ENCODE measurements at places on chromosomes 6 and 20.

DNA sequence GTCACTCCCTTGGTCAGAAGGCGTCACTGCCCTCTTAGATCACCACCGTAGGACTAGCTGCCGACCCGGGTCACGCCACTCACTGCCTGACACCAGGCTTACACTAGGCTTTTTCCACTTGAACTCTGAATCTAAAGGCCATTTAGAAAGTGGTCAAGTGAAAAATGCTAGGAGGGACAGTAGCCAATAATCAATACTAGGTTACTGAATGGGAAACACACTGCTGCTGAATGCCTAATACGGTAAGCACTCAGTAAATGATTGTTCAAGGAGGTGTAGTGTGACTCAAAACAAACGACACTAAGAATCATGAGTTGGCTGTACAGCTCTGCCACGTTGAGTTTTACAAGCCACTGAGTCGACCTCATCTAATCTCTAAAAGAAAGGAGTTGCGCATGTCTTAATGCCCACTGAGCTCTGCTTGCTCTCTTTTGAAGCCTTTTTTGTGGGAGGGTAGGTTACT is 760 bp upstream of the IBTK start:
- DNase-seq, result peak; percentile 77

- peak; percentile 40 for DNase-seq
Measured at GRCh38 chr20:24584538-24585356, 115.3 kb downstream of the SYNDIG1 start.

DNA sequence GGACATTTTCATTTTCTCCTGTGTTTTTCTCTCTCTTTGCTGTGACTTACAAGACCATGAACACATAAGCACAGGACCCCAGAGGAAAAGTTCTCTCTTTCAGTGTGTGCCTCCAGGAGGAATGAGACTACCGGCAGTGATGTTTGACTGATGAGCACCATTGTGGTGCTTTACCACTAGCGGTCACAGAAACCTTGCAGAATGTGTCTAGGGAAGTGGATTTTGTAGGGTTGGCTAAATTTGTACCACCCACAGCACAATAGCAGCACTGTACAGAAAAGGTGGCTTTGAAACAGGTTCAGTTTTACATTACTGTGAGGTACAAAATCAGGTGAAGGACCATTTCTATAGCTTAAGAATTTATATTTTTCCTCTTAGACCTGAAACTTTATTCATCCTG is 301.9 kb upstream of the SUPT3H start:
- no peak for DNase-seq

- peak; percentile 30 for DNase-seq
Measured at GRCh38 chr6:167214206-167214605, 56.4 kb upstream of the GPR31 start.

DNA sequence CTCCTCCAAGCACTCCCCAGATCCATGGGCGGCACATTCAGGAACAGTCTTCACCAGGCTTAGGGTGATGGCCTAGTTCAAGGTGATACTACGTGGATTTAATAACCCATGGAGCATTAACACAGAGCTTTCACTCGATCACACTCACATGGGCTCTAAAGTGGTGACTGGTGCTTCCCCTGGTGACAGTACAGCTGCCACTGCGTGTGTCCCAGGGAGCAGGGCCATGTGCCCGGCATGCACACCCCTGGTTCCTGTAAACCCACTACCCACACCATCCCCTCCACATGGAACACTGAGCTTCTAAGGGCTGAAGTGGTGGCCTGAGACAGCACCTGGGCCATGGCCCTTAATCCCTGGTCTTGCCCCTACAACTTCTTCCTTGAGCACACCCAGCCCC is 27.8 kb upstream of the APMAP start:
- DNase-seq, result no peak

- no peak for DNase-seq
Measured at GRCh38 chr20:25408890-25409289, 1.4 kb downstream of the GINS1 start.

DNA sequence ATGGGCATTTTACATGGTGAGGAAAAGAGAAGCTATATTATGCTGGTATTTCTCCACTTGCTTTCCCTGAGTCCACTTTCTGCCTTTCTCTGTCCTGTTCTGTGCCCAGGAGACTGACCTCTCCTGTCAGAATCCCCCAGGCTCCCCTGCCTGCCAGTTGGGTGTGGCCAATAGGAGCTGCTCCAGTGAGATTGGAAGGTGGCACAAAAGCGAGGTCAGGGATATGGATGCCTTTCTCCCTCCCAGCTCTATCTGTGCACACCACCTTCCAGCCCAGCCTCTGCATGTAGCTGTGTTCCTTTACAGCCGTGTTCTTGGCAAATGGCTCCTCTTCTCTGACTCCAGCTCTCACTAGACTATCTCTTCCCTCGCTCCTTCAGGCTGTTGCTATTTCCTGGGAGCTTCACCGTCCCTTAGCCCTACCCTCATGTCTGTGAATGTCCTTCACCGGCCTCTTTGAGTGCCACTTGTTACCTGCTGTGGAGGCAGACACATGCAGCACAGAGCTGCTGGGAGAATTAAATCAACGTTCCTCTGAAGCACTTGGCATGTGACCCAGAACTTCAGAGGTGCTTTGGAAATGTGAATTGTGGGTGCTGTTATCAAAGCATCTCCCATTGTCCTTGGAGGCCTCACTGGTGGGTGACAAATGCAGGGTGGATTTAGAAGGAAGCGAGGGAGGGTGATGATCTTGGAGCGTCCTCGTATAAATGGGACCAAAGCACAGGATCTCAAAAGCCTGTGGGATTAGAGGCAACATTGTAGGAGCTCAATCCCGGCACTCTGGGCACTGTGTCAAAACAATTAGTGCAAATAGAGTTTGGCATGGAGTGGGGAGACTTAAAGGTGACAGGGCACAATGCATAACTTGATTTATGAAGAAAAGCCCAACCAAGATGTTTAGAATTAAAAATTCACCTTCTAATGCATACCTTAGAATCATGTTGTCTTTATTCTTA is 28.9 kb upstream of the RALGAPA2 start:
- no peak for DNase-seq

DNA sequence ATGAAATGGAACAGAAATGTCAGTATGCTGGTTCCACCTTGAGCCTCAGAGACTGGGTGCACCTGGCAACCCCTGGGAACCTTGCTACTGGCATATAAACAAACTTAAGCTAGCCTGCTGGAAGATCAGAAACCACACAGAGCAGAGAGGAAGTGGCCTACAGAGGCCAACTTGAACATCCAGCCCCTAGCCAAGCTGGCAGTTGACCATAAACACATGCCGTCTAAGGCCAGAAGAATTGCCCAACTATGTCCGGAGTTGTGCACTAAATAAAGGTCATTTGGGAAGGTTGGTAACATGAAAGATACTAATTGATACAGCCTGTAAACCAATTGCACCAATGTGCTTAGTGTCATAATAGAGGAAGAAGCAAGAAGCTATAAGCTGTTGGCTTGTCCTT is 266.6 kb upstream of the BTBD3 start:
- no peak for DNase-seq

DNA sequence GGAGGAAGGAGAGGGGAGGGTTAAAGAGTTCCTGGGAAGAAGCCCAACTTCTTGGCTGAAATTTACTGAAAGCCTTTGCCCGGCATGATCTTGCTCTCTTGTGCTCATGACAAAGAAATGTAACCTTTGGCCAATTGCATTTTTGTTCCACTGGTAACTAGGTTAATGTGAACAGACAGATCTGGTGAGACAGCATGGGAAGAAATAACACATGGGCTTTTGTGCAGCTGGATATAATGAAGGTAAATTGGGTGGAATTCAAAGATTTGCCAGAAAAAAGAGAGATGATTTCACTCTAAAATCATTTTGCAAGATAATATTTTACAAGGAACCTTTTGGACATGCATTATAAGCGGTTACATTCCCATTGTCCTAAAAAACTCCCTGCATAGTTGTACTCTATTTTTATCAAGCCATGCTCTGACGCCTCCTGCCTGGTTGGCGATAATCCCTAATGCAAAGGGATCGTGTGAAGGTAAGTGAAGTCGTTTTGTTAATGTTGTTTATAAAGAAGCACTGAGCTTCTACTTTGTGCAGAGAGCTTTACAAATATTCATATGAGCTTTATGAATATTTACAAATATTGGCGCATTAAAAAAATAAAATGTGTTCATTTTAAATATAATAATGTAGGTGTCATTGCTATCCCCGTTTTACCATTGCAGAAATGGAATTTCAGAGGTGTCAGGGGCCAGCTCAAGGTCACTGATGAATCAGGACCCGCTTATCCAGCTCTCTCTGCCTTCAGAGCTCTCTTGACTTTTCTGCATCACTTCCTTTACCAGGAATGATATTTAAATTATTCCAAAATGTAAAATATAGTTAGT is 161.3 kb upstream of the AGPAT4 start:
- peak; percentile 53 for DNase-seq

GRCh38 chr20:56722042-56722441 is 92.9 kb downstream of the TFAP2C start:
- DNase-seq, result peak; percentile 29

DNA sequence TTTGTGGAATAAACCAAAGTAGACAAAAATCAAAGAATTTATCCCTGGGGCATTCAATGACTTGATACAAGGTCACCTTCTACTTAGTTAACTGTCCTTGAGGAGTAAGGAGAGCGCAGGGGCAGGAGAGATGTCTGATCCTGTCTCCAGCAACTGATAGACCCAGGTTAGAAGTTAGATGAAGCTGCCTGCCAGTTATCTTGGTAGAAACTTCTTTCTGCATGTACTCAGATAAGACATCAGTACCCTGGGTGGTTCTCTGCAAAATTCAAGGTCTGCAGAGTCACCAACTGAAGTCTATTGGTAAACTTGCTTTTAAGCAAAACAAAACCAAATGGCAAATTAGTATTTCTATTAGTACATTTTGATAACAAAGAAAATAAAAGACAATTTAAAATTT is 2.7 kb downstream of the SGK1 start:
- peak; percentile 62 for DNase-seq

DNA sequence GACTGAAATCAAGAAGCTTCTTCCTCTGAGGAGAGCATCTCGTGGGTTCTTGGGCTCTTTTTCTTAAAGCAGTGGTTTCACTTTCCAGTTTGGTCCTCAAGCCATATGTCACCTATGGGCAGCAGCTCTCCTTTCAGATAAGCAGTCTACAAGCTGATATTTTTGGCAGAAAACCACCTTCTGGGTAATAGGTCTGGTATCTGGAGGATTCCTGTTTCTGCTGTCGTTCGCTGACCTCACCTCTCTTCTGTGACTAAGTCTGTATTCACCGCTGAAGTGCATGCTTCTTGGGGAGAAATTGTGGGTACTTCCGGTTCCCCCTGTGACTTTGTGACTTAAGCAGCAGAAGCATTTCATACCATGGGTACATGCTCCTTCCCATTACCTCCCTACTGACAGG is 193.6 kb downstream of the EDN1 start:
- DNase-seq, result no peak

DNA sequence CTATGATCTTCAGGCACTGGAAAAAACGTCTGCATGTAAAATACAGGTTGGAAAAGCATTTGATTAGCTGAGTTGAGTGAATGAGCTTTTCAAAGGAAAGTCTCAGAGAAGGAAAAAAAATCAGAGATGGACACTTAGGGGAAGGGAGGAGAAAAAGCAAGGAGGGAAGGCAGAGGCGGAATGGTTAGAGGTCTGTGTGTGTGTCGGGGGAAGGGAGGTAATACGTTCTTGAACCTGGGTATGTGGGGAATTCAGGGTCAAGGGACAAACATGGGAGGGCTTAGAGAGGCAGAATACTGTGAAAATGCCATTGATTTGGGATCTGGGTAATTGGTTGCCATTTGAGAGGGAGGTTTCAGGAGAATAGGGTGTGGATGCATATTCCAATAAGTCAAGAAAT is 5.1 kb downstream of the PRRT1 start:
- no peak for DNase-seq

GRCh38 chr6:130164251-130164650 is 58.5 kb downstream of the SAMD3 start:
- DNase-seq, result no peak

GRCh38 chr20:52311209-52311794 is 119.7 kb upstream of the ZFP64 start:
- no peak for DNase-seq

- no peak for DNase-seq
Measured at GRCh38 chr6:166435574-166435973, 52.8 kb upstream of the MPC1 start.

- DNase-seq, result no peak
Measured at GRCh38 chr6:137808191-137808590, 58.9 kb upstream of the TNFAIP3 start.

- DNase-seq, result no peak
Measured at GRCh38 chr6:75711173-75711572, 37.9 kb upstream of the MYO6 start.

- DNase-seq, result no peak
Measured at GRCh38 chr20:55947701-55948100, 57.6 kb downstream of the CBLN4 start.

- no peak for DNase-seq
Measured at GRCh38 chr6:34718976-34719375, 22.4 kb upstream of the ILRUN start.

DNA sequence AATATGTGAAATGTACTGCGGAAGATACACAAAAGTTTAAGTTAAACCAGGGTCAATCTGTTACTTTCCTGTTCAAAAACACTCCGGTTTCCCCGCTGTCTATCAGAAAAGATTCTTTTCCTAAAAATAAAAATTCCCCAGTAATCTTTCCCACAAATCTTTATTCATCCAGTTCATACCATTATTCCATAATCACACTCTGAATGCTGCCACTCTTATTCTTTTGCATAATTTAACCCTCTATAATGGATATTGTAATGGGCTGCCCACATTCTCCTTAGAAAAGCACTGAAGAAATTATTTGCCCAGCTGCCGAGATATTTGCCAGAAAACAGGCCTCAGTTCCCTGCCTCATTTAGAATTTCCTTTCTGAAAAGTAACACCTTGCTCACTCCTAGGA is 68.6 kb downstream of the EPHA7 start:
- DNase-seq, result no peak

- no peak for DNase-seq
Measured at GRCh38 chr6:2229039-2229438, 16.4 kb downstream of the GMDS start.

DNA sequence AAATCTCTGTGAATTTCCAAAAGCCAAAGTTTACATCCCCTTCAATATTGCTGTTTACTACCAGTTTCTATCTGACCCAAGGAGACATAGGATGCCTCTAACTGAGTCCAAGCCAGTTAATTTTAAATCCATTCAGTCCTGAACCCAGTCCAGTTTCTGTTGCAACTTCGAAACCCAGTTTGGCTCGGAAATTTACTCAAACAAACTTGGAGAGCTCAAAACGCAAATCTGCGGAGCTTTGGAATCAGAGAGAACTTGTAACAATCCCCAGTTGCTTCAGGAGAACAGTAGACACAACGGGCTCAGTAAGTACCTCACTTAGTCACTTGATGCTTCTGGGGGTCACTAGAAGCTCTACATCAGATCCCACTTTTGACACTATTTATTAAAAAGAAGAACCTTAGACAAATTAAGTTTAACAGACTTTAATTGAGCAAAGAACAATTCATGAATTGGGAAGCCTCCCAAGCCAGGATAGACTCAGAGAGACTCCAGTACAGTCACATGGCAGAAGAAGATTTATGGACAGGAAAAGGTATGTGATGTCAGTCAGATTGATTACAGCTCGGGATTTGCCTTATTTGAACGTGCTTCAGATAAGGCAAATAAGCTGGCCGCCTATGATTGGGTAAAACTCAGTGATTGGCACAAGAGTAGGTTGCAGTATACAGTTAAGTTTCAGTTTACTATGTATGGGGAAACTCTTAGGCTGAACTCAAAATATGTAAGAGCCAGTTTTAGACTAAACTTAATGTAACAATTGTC is 118.0 kb downstream of the RFPL4B start:
- no peak for DNase-seq
